Epithelial cell of esophagus (primary cell): ENCODE measurements at places on chromosomes 4 and X.
A peak's percentile ranks its signal among the peaks of the same experiment; 100 is the strongest.

- peak; percentile 34 for DNase-seq
These were observed 169.3 kb downstream of the GC start for GRCh38 chr4:71614621-71615020.

DNA sequence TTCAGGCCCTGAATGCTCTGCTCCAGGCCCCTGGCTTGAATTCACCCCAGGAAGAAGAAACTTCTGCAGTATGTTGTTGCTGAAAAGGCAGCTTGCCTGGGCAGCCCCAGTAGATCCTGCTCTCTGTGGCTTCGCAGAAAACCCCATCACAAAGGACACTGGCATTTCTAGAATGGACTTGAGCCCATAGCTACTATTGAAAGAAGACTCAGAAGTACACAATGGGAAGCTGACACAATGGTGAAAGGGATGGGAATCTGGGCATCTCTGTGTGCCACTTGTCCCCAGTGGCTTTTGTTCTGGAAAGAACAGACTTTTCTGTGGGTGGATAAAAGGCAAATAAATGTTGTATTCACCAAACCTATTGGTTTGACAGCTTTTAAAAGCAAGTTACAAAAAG, 67.4 kb upstream of the SCML1 start:
- DNase-seq = no peak

GRCh38 chrX:133655275-133656265, 240.3 kb upstream of the GPC4 start:
- peak; percentile 38 for DNase-seq

DNA sequence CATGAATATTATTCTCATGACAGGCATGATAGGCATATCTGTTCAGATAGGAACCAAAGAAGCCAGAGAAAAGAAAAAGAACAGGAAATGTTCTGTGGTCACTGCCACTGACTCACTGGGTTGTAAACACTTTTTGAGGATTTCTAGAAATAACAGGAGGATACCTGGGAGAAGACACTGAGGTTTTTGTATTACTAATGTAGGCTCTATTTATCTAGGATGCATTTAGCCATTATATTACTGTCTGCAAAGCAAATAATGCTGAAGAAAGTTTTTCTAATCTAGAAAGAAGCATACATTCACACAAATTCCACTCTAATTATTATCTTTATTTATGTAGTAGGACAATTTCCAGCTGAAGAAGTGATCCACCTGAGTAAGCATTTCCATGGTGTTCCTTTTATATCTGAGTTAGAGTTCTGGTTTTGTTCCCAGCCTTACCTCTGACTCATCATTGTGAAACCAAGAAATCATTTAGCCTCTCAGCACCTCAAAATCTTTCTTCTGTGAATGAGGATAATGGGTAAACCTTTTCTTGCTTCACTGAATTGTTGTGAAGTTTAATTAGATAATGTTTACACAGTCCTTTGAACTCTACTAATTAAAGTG, 40.2 kb upstream of the EPGN start:
- peak; percentile 87 for DNase-seq

GRCh38 chr4:87975466-87975865, at the start of gene SPP1:
TSS of gene SPP1 (plus strand) at chr4:87975714. CDS start at chr4:87976896, 1,182 bp downstream.
- DNase-seq = no peak

GRCh38 chrX:68827256-68827655, 1.6 kb upstream of the EFNB1 start:
- no peak for DNase-seq

DNA sequence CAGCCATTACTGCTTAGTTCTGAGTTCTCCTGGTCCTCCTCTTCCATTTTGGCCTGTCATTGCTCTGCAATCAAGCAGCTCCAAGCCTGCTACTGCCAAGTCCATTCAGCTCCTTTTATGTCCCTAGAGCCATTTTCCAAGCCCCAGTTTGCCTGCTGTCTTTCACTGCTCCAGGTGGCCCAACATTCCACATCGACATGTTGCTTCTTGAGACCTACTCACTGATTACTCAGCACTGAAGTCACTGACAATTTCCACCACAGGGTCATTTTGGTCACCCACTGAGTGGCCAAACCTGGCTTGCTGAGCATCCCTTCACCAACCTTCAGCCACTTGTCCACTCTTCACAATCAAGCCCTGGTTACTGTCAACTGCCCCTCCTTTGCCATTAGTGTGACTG, 27.2 kb downstream of the LRIT3 start:
- DNase-seq = peak; percentile 62

DNA sequence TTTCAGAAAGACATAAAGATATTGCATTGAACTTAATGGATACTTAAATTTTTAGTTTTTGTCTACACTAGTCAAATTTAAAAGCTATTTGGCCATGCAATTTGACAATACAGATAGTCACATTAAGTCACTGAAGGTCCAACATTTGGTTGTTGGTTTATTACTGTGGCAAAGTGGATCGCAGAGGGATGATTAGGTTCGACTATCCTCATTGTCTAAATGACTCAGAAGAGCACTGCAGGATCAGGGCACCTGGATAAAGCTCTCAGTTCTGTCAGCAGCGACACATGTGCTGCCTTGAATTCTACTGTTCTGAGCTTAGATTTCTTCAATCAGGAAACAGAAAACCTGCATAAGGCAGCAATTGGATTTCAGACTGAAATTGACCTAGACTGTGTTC, 130.7 kb downstream of the AMELX start:
- no peak for DNase-seq

- peak; percentile 87 for DNase-seq
These were observed at the start of gene NHS for GRCh38 chrX:17374619-17375366. TSS of gene NHS (plus strand) at chrX:17375200. CDS start at chrX:17375758, 558 bp downstream.

- DNase-seq = peak; percentile 65
These were observed 482 bp downstream of the RNF4 start for GRCh38 chr4:2469192-2469984.

- DNase-seq = peak; percentile 95
These were observed 76.7 kb upstream of the HS3ST1 start for GRCh38 chr4:11505221-11505971.

DNA sequence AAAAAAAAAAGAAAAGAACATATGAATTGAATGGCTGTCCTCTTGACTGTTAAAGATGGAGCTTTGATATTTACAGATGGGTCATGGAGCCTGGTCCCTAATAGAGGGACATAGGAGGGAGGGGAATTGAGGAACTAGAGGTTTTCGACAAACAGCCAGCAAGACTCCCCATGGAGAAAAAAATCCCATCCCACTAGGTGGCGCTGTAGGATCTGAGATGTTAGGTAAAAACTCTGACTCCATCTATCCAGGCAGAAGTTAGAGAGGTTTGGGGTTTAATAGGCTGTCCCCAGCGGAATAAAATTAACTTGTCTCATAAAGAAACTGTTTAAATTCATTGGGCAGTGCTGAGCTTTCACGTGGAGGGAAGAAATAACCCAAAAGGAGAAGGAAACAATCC, 45.9 kb downstream of the HMGB2 start:
- peak; percentile 76 for DNase-seq
